ENCODE measurements at places on chromosomes 7 and 10. TPM values are rescaled to one million over a fixed set of nuclear protein-coding genes. Genes with fewer than 3 reads are reported as not detected.

DNA sequence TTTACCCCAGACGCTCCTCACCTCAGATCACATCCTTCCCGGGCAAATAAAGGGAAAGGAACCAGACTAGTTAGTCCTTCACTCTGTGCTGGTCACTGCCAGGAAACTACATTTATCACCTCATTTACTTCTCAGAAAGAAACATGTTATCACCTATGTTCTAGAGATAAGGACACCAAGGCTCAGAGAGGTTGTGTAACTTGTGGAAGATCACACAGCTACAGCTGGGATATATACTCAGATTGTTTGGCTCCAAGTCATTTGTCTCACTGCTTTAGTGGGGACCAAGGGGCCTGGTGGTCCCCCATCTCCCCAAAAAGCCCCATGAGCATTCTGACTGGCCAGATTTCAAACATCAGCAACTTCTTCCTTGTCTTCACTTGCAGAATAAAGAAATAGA is 17.5 kb upstream of the BTBD16 start:
- no peaks in the 10 kb centered on the region for H3K27me3 ChIP-seq
- H3K4me3 ChIP-seq = no peak overlapping the region
- no peak for DNase-seq
- H3K27ac ChIP-seq = no peak overlapping the region
- no peaks in the 10 kb centered on the region for H3K36me3 ChIP-seq
- H3K4me1 ChIP-seq = no peaks in the 10 kb centered on the region

CHN2 gene
- total RNA-seq = 6.3 TPM

TRPV5 gene
- 0.15 TPM for total RNA-seq

GRCh38 chr7:69609541-69610373 is 11.5 kb downstream of the AUTS2 start:
- H3K27ac ChIP-seq = no peak overlapping the region
- H3K4me1 ChIP-seq = no peaks in the 10 kb centered on the region
- H3K36me3 ChIP-seq = no peaks in the 10 kb centered on the region
- H3K4me3 ChIP-seq = no peak overlapping the region
- H3K27me3 ChIP-seq = no peaks in the 10 kb centered on the region

DNA sequence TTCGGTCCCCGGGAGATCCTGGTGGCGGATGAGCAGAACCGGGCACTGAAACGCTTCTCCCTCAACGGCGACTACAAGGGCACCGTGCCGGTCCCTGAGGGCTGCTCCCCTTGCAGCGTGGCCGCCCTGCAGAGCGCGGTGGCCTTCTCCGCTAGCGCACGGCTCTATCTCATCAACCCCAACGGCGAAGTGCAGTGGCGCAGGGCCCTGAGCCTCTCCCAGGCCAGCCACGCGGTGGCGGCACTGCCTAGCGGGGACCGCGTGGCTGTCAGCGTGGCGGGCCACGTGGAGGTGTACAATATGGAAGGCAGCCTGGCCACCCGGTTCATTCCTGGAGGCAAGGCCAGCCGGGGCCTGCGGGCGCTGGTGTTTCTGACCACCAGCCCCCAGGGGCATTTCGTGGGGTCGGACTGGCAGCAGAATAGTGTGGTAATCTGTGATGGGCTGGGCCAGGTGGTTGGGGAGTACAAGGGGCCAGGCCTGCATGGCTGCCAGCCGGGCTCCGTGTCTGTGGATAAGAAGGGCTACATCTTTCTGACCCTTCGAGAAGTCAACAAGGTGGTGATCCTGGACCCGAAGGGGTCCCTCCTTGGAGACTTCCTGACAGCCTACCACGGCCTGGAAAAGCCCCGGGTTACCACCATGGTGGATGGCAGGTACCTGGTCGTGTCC is 3.7 kb downstream of the TRIM56 start:
- H3K4me1 ChIP-seq = peaks cover 7% of the 10 kb centered on the region
- no peak for DNase-seq
- H3K36me3 ChIP-seq = no peaks in the 10 kb centered on the region
- H3K27me3 ChIP-seq = no peaks in the 10 kb centered on the region
- no peak overlapping the region for H3K4me3 ChIP-seq
- no peak overlapping the region for H3K27ac ChIP-seq

DNA sequence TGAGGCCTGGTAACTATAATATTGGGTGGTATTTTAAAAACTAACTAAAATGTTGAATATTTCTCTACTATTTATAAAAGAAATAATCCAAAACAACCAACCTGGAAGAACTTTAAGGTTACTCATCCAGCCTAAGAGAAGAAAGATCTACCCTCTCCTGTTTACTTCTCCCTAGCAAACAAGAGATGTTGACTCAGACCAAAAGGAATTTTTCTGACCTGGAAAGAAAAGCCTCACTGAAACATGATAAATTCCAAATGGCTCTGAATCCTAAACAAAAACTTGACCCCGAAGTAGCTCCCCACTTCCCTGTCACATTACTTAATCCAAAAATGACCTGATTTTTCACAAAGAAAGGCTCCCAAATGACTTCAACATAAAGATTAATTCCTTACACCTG is 101.2 kb downstream of the PARD3 start:
- peaks cover 3% of the 10 kb centered on the region for H3K4me1 ChIP-seq
- no peaks in the 10 kb centered on the region for H3K27me3 ChIP-seq
- DNase-seq = no peak
- H3K27ac ChIP-seq = peak overlapping the region; percentile 60

DNA sequence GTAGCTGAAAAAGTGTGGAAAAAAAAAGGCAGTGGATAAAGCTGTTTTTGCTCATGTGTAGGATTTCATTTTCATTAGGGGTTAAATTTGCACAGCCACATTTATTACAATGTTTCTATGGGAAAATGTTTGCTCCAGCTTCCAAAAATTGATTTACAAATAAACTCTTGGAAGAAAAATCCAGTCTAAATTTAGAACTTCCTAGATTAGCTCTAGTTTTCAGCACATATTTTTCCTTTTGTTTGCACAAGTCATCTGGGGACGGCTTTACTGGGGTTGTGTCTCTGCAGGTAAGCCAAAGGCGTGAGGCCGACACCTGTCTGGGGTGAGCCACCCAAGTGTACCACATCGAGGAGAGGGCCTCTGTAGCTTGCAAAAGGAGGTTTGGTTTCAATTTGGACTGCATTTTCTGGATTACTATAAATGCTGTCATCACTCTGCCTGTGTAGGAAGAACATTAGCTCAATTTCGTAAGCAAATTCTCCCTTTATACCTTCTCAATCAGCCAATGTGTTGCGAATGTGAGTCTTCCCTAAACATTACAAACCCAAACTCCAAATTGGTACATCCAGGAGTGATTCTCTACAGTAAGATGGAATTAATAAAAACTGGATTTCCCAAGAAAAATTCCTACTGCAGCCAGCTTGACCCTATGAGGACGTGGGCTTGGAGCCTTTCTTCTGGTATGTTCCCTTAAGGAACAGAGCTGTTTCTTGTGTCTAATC is 89.5 kb upstream of the ZNF438 start:
- H3K27ac ChIP-seq = no peak overlapping the region
- no peaks in the 10 kb centered on the region for H3K4me1 ChIP-seq
- no peak overlapping the region for H3K4me3 ChIP-seq
- H3K36me3 ChIP-seq = no peaks in the 10 kb centered on the region
- H3K27me3 ChIP-seq = no peaks in the 10 kb centered on the region
- no peak for DNase-seq

- H3K4me1 ChIP-seq = no peaks in the 10 kb centered on the region
- no peak overlapping the region for H3K27ac ChIP-seq
- no peaks in the 10 kb centered on the region for H3K27me3 ChIP-seq
- no peaks in the 10 kb centered on the region for H3K36me3 ChIP-seq
- no peak for DNase-seq
These were observed 115.8 kb upstream of the ANLN start for GRCh38 chr7:36273836-36274235.

- H3K27me3 ChIP-seq = no peaks in the 10 kb centered on the region
- no peak overlapping the region for H3K4me3 ChIP-seq
- H3K36me3 ChIP-seq = no peaks in the 10 kb centered on the region
- H3K4me1 ChIP-seq = peaks cover 7% of the 10 kb centered on the region
- peak; percentile 80 for DNase-seq
These were observed 57.1 kb upstream of the IGFBP3 start for GRCh38 chr7:45978010-45978681.

DNA sequence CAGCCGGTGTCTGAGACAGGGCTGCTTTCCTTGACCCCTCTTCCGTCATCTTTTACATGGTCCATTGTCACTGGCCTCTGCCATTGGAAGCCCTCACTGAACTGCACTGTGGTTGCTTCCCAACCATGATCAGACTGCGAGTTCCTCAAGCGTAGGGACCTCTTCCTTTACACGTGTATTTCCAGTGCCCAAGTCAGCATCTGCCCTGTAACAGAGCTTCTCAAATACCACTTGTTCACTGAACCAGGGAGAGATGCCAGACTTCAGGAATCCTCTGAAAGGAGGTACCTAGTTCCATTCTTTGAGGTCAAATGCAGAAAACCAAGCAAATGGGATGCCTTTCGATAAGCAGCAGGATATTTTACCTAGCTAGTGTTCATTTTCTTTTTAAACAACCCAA is 145.1 kb downstream of the NRP1 start:
- H3K27me3 ChIP-seq = no peaks in the 10 kb centered on the region
- no peak overlapping the region for H3K4me3 ChIP-seq
- no peak overlapping the region for H3K27ac ChIP-seq
- no peak for DNase-seq
- no peaks in the 10 kb centered on the region for H3K36me3 ChIP-seq

DNA sequence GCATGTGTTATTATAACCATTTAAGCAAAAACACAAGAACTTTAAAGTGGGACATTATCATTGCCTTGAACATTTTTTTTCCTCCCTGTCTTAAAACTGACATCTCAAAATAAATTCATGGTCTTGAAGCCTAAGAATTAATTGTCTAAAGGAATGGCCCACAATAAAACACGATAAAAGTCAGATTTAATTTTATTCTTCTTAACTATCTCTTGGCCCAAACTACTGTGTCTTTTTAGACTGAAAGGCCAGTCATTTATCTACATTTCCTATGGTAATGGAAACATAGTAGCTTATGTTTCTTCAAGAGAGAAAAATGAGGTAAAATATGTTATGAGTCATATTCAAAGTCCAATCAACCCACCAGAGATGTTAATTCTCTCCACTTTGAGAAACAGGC is 24.4 kb upstream of the ETV1 start:
- no peaks in the 10 kb centered on the region for H3K4me1 ChIP-seq
- H3K4me3 ChIP-seq = no peak overlapping the region
- no peaks in the 10 kb centered on the region for H3K27me3 ChIP-seq
- no peak for DNase-seq
- no peak overlapping the region for H3K27ac ChIP-seq

GRCh38 chr7:5657901-5658300 is 123.6 kb downstream of the RNF216 start:
- H3K27me3 ChIP-seq = no peaks in the 10 kb centered on the region
- H3K27ac ChIP-seq = no peak overlapping the region
- no peak for DNase-seq
- no peaks in the 10 kb centered on the region for H3K4me1 ChIP-seq
- no peak overlapping the region for H3K4me3 ChIP-seq
- no peaks in the 10 kb centered on the region for H3K36me3 ChIP-seq

DNA sequence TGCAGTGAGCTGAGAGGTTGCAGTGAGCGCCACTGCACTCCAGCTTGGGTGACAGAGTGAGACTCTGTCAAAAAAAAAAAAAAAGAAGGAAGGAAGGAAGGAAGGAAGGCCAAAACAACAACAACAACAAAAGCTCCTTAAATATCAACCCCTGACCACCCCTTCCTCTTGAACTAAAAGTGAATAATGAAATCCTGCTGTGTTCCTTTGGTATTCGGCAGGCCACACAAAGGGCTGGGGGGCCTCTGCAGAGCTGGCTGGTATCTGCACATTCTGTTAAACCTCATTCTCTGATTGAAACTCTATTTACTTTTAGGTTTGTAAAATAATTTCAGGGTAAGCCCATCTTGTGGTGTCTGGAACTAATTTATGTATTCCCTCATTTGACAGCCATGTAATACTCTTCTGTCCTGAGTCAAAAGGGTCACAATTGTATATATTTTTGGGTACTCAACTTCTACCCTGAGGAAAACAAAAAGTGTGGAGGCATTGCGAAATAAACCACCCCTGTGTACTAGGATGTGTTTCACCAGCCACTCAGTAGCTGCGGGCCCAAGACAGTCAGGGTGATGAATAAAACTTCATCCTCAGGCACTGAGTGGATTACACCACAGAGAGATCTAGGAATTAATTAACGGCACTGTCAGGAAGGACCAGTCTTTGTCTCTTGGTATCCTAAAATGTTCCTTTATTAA is 446.4 kb upstream of the PFKP start:
- no peaks in the 10 kb centered on the region for H3K36me3 ChIP-seq
- no peak for DNase-seq
- no peak overlapping the region for H3K27ac ChIP-seq

DNA sequence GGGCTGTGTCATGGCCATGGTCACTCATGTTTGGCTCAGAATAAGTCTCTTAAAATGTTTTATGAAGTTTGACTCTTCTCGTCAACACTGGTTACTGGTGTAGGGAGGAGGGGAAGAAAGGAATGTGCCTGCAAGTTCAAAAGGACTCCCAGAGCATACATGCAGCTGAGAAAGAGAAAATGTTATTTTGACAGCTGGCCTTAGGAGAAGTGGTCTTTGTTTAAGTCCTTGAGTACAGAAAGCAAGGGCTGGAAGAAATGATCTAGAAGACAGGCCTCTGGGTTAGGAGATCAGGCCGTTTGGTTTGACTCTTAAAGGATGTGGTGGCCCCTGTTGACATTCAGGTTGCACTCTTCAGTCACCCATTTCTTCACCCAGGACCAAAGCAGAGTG is 245.5 kb downstream of the REEP3 start:
- no peaks in the 10 kb centered on the region for H3K27me3 ChIP-seq
- H3K27ac ChIP-seq = no peak overlapping the region
- H3K4me1 ChIP-seq = no peaks in the 10 kb centered on the region
- H3K36me3 ChIP-seq = no peaks in the 10 kb centered on the region

MMD2 gene
- total RNA-seq = not detected

GRCh38 chr10:113073549-113074189 is 123.6 kb downstream of the TCF7L2 start:
- no peaks in the 10 kb centered on the region for H3K4me1 ChIP-seq
- no peaks in the 10 kb centered on the region for H3K27me3 ChIP-seq
- peak overlapping the region; percentile 47 for H3K4me3 ChIP-seq

DNA sequence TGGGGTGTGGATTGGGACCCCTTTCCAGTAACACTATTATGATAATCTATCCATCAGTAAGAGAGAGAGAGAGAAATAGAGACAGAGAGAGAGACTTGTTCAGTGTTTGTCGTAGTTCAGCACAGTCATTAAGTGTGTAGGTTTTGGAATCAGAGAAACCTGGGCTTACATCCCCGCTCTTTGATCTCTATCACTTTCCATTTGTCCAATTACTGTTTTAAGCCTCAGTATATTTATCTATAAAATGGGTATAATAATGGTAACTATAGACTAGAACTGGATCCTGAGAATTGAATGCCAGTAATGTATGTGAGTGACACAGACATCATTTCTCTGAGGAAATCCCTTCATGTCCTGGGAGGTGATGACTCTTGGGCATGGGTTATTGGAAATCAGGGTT is 460.5 kb downstream of the PLXNA4 start:
- DNase-seq = no peak
- H3K27me3 ChIP-seq = no peaks in the 10 kb centered on the region
- H3K27ac ChIP-seq = no peak overlapping the region
- H3K36me3 ChIP-seq = no peaks in the 10 kb centered on the region
- H3K4me1 ChIP-seq = no peaks in the 10 kb centered on the region
